ENCODE measurements at places on chromosomes 1 and 21.

GRCh38 chr1:113058941-113059706 is 13.9 kb upstream of the LRIG2 start:
- H3K4me3 ChIP-seq: no peak overlapping the region
- no peak overlapping the region for H3K27ac ChIP-seq
- no peaks in the 10 kb centered on the region for H3K27me3 ChIP-seq
- DNase-seq: no peak
- H3K4me1 ChIP-seq: peaks cover 11% of the 10 kb centered on the region

DNA sequence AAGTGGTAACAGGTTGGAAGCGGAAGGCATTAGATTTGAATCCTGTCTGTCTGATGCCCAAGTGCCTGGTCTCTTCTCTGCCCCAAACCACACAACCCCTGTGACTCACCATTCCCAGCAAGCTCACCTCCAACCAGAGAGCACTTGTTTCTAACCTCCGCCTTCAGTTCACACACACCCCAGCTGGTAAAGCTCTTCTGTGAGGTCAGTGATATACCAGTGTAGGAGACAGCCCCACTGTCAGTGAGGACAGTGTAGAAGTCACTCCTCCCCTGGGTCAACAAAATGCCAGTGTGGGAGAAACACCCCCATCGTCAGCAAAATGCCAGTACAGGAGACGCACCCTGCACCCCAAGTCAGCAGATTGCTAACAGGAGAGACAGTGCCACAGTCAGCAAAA is 2.6 kb downstream of the RIMS3 start:
- H3K36me3 ChIP-seq: no peaks in the 10 kb centered on the region
- no peak overlapping the region for H3K27ac ChIP-seq

- H3K27ac ChIP-seq: no peak overlapping the region
- no peaks in the 10 kb centered on the region for H3K27me3 ChIP-seq
- no peak overlapping the region for H3K4me3 ChIP-seq
- H3K4me1 ChIP-seq: no peaks in the 10 kb centered on the region
- peaks cover 2% of the 10 kb centered on the region for H3K36me3 ChIP-seq
Observed at GRCh38 chr1:165644064-165644735, 13.2 kb downstream of the MGST3 start.

- no peak overlapping the region for H3K4me3 ChIP-seq
- no peak for DNase-seq
- H3K36me3 ChIP-seq: no peaks in the 10 kb centered on the region
- no peaks in the 10 kb centered on the region for H3K4me1 ChIP-seq
Observed at GRCh38 chr1:228515200-228515834, 28.1 kb downstream of the RNF187 start.

GRCh38 chr1:43772978-43773377 is 65.6 kb downstream of the ST3GAL3 start:
- no peak for DNase-seq
- H3K4me1 ChIP-seq: peaks cover 8% of the 10 kb centered on the region
- no peak overlapping the region for H3K4me3 ChIP-seq
- H3K27me3 ChIP-seq: no peaks in the 10 kb centered on the region
- no peak overlapping the region for H3K27ac ChIP-seq
- H3K36me3 ChIP-seq: peaks cover 6% of the 10 kb centered on the region
